Caki2 (cell line): ENCODE measurements at places on chromosomes 7 and 10. TPM values are rescaled to one million over a fixed set of nuclear protein-coding genes. Genes with fewer than 3 reads are reported as not detected.

Gene KIF20B
- 9.3 and 11.8 TPM in 2 replicates for total RNA-seq

Gene GALNT11
- total RNA-seq = 56.8 and 63.3 TPM in 2 replicates

DNA sequence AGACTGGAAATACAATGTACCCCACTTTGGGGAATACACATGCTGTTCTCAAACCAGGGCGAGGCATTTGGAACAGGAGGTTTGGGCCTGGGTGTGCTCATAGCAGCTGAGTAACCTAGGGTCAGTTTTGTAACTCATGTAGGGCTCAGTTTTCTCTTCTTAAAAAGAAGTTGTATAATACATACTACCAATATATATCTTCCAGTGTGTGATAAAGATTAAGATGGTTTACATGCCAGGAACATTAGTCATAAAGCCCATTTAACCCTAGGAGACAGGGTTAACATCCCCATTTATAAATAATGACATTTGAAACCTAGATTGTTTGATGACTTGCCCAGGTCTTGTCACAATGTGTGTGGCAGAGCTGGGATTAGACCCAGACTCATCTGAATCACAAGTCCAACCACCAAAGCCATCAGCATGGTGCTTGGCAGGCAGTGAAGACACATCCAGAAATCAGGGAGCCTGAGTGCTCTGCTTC lies 6.0 kb downstream of the AKR1B10 start:
- DNase-seq = peak; percentile 37

DNA sequence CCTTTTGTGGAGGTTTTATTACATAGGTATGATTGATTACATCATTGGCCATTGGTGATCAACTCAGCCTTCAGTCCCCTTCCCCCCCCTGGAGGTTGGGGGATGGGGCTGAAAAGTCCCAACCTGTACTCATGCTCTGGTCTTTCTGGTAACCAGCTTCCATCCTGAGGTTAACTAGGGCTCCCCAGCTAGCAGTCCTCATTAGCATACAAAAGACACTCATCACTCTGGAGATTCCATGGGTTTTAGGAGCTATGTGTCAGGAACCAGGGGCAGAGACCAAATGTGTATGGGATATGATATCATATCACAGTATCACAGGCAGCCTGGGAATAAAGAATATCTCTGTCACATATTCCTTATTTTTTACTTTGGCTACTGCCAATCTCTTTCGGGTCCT lies 13.6 kb downstream of the CCSER2 start:
- DNase-seq = no peak

DNA sequence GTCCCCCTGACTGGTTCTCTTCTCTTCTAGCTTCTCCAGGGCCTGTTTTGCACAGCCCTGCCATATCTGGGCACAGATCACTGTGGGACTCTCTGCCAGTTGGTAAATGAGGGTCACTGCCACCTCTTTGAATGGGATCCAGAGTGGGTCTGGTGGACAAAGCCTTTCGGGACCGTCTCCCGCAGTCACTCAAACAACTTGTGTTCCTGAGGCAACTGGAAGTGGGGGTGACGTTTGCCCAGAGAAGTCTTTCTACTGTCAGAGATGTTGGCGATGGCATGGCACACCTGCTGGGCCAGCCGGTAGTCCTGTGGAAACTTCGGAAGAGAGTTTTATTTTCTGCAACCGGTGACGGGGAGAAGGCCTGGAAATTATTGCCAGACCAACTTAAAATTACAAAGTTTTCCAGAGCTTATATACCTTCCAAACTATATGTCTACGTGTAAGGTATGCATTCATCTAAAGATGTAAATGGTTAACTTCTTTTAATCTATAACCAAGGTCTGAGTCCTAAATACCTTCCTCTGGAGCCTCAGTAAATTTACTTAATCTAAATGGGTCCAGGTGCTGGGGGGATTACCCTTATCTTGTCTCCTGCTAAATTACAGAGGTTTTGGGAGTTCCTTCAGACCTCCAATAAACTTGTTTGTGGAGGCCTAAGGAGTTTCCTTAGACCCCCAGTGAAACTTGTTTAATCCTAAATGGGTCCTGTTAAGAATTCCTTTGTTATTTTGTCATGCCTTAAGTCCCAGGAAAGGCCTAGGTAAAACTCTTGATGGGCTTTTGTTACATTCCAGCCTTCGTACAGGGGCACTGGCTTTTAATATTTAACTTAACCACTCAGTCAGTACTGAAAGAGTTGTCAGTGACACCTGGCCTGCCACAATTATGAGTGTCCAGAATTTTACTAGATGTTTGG lies 94.0 kb downstream of the NPSR1 start:
- peak; percentile 4 for DNase-seq

DNA sequence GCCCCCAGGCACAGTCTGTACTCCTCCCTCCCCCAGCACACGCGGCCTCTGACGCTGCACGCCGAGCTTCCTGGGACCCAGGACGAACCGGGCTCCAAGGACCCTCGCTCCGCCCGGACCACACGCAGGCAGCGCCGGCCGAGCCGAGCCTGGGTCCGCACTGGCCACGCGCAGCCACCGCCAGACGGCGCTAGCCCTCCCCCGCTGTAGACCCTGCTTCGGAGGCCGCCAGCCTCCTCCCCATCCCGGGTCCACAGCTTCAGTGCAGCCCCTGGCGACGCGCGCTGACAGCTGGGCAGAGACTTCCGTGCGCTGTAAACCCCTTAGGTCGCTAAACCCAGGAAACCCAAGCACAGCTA lies 936 bp upstream of the TCERG1L start:
- DNase-seq = no peak

- DNase-seq = peak; percentile 97
Observed at GRCh38 chr10:3095373-3096139, 28.2 kb downstream of the PFKP start.

DNA sequence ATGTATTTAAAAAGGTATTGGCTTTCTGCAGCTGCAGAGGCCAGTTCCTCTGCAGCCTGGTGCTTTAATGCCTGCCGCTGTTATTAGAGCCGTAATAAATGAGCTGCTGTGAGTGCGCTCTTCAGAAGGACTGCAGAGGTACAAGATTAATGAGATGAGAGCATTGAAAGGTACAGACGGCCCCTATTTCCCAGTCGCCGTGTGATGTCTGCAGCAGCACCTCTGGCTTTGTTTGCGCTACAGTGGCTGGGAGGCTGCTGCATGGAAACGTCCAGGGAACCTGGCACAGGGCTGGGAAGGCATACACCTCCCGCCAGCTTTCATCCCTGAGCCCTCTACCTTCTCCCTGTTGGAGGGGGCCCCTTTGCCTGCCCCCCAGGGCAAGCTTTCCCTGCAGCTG lies 383.8 kb upstream of the ZMIZ1 start:
- DNase-seq = no peak

DNA sequence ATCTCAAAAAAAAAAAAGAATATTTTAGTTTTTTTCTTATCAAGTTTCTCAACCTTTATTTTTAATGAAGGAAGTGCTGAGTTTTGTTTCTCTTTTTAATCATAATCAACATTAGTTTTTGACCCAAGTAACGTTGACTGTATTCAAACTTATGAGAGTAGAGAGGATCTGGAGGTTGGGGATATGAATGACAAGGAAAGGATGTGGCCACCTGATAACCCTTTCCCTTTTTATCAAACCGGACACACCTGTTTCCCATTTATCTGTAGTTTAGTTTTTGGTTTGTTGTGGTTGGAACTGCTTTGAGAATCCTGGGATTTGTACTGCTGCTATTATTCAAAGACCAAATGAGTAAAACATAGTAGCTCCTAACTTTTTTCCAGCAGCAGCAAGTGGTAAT lies 38.6 kb downstream of the HACD1 start:
- DNase-seq = no peak

GRCh38 chr10:91493313-91493712 lies 83.2 kb downstream of the HECTD2 start:
- DNase-seq = peak; percentile 41
